ENCODE measurements at places on chromosomes 6 and 20.

DNA sequence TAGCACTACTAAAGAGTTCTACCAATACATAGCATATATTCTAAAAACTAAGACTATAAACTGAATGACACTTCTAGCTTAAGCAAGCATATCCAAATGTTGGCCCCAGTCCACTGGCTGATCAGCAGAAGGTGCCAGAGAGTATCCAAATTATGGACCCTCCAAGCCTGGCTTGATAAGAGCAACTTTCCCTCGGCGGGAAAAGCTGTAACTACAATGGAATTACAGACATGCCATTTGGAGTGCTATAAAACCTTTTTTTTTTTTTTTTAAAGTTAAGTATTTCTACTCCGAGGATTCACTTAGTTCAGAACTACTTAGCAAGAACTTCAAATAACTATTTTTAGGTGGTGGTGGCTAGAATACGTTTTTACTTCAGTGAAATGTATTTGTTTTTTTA lies 94.6 kb downstream of the EPB41L2 start:
- DNase-seq, result no peak

DNA sequence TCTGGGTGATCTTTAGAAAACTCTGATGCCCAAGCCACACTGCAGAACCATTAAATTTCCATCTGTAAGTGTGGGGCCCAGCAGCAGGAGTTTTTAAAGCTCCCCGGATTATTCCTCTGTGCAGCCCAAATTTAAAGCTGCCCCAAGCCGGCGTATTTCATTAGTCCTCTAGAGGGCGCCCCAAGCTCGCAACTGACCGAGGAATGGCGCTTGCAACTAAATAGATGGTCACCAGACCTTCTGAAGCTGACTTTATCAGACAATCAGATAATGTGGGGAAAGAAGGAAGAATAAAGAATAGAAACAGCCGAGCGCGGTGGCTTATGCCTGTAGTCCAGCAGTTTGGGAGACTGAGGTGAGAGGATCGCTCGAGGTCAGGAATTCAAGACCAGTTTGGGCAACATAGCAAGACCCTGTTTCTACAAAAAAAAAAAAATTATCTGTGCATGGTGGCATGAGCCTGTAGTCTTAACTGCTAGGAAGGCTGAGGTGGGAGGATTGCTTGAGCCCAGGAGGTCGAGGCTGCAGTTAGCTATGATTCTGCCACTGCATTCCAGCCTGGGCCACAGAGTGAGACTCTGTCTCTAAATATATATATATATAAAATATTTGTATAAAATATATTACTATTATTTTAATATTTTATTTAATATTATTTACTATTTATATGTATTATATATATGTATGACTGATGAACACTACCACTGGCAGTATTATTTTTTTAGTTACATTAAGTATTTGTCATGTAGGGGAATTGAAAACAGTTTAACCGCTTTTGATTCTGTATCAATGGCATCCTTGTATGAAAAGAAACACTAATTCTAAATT lies 56.0 kb downstream of the OTOR start:
- DNase-seq, result peak; percentile 85

GRCh38 chr6:132998418-132998817 lies 184.0 kb downstream of the RPS12 start:
- DNase-seq, result no peak

DNA sequence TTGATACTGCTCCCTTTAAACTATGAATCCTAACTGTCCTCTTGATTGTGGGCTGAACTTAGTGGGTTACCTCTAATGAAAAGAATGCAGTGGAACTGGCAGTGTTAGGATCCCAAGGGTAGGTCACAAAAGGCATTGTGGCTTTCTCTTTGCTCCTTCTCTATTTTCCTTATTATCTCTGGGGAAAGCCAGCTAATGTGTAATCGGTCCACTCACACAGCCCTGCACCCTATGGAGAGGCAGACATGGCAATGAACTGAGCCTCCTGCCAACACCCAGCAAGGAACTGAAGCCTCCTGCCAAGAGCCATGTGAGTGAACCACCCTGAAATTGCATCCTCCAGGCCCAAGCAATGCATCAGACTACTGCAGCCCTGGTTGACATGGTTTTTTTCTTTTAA lies 24.6 kb upstream of the ZNF133 start:
- no peak for DNase-seq

DNA sequence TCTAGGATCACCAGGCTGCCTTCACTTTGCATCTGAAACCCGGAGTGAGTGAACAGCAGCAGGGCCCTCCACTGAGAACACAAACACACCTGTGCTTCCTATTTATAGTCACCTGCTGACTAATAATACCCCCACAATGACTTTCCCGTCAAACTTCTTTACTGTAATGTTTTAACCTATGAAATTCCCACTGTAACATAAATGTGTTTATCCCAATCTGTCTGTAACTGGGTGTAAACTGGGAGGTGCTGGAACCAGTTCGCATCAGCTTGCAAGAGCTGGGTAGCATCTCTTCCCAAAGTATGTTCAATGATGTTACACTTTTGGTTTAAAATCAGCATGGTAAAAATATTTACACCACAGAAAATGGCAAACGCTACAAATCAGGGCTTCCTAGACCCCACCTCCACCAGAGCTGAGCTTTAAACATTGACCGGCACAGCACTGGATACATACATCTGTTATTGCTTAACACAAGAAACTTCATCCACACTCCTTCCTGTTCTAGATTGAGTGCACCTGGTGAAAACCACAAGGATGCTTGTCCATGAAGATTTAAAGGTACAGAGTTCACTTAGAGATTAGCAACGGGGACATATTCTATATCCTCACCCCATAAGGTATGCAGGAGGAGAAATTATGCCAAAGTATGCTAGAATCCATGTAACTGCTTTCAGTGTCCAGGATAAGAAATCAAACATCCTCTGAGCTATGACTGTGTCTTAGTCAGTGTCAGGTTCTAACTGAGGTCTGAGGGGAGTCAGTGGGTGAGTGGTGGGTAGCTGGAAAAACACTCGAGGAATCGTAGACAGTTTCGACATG lies 79.0 kb downstream of the ALDH8A1 start:
- peak; percentile 40 for DNase-seq

GRCh38 chr6:28312939-28313338 lies 23.0 kb downstream of the ZSCAN31 start:
- no peak for DNase-seq

- DNase-seq, result no peak
Observed at GRCh38 chr6:117298941-117299340, 33.6 kb downstream of the VGLL2 start.

GRCh38 chr6:121319112-121319553 lies 15.1 kb downstream of the TBC1D32 start:
- DNase-seq, result no peak

- no peak for DNase-seq
Observed at GRCh38 chr6:152119831-152120230, 312.3 kb downstream of the ESR1 start.

GRCh38 chr20:52905241-52905994 lies 66.7 kb upstream of the TSHZ2 start:
- no peak for DNase-seq

GRCh38 chr6:76702187-76702586 lies 629.7 kb upstream of the IMPG1 start:
- DNase-seq, result no peak

- DNase-seq, result no peak
Observed at GRCh38 chr20:1484438-1485116, 6.6 kb downstream of the SIRPB2 start.

- no peak for DNase-seq
Observed at GRCh38 chr20:41110930-41111577, 26.3 kb upstream of the PLCG1 start.

- DNase-seq, result no peak
Observed at GRCh38 chr6:170082531-170083187, 208.2 kb downstream of the DLL1 start.

DNA sequence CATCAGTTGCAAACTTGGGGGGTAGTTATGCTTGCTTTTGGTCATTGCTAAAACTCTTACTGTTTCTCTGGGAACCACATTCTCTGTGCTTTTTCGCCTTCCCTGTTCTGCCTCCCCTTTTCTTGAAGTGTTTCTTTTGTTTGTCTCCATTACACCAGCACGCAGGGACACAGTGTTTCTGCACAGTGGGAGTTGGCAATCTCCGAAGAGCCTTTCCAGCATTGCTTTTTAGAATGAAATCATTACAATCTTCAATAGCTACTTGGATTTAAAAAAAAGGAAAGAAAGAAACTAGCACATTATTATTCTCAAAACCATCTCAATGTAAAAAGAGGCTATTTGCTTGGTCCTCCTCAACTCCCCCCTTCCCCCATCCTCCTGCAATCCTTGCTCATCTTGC lies 536.7 kb upstream of the MMS22L start:
- DNase-seq, result no peak

- no peak for DNase-seq
Observed at GRCh38 chr20:2794202-2794748, 6.2 kb downstream of the CPXM1 start.

DNA sequence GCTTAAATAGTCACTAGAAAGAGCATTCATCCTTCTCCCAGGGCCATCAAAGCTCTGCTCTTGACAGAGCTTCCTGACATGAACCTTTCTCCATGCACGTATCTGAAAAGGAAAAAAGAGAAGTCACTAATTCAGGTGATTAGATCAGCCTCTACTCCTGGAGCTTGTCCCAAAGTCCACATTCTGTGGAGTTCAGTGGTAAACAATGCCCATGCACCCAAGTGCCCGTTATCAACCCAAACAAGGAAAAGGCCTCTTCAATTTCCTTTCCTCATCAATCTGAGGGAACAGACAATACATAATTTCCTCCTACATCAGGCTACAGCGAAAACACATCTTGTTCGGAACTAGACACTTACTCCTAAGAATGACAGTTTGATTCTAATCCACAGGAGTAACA lies 129.2 kb upstream of the PCSK2 start:
- no peak for DNase-seq

- no peak for DNase-seq
Observed at GRCh38 chr6:135451617-135452190, 45.8 kb downstream of the AHI1 start.

DNA sequence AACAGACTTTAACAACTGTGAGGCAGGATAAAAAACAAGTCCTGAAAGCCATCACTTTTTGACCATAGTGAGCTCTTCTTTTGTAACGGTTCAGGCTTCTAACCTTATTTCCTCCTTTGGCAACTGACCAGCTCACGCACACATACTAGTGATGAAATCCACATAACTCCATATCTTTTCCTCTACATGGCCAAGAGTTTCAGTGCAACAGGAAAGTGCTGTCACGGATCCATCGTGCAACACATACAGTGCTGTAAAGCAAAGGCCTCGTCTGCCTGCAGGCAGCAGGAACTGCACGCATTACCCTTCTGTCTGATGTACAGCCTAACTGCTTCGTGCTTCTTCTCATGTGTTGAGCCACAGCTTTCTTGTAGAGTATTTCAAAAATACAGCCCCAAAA lies 108.5 kb downstream of the EPM2A start:
- no peak for DNase-seq

DNA sequence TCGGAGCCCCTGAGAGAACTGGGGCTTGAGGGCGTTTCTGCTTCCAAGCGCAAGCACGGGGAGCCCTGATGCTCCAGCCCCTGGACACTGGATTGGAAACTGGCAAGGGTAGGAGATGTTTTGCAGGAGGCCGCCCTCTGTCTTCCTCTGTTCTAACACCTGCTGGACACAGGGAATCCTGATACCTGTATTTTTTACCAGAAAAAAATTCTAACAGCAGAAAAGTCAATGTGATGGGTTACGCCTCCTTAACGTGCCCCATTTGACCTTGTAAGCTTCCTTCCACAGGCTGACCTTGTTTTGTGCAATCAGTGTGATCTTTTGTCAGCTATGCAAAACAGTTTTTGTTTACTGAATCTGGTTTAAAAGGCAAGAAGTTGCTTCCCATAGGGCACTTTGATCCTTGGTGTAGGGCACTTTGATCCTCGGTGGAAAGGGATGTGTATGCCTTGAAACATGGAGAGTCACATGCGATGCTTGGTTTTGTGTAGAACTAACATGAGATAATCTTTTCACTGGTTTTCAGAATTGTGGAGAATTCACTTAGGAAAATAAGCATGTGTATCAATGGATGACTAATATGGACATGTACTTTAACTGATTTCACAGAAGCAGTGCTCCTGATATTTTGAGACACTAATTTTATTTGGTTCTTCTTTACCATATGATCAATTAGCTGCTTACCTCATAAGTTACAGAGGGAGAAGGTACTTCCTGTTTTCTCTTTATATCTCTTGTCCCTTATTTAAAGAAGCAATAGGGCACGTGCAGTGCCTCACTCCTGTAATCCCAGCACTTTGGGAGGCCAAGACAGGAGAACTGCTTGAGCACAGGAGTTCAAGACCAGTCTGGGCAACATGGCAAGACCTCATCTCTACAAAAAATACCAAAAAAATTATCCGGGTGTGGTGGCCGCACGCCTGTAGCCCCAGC lies 59.9 kb upstream of the MAP3K4 start:
- DNase-seq, result no peak

DNA sequence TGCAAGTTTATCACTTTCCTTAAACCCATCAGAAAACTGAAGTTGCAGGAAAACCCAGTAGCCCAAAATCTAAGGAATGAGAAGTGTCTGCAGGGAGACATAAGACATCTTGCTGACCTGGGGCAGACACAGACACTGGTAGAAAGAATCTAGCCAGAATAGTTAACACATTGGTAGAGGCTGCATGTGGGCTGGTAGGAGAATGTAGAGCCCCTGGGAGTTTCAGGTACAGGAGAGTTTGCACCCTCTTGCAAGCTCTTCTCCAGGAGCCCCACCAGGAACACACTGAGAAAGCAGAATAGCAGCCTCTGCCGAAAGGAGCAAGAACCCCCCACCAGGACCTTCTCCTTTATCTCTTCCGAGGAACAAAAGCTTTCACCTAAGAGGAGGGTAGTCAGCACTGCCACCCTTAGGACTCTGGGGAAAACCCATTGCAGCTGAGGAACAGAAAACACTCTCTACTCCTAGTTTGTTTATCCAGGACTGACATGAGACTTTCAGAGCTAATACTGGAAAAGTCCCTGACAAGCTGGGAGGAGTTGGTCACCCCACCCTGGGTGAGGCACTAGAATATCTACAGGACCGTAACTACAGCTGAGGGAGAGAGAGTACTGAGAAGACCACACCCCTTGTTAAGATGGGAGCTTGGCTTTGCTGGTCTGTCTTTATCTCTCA lies 10.5 kb upstream of the OGFRL1 start:
- DNase-seq, result no peak

GRCh38 chr6:98333273-98333672 lies 501.1 kb upstream of the POU3F2 start:
- DNase-seq, result no peak

Data from SHP77 (cell line).